ENCODE measurements at places on chromosomes 13 and 19.

GRCh38 chr19:13951799-13952153, 533 bp upstream of the DCAF15 start:
- DNase-seq = no peak

DNA sequence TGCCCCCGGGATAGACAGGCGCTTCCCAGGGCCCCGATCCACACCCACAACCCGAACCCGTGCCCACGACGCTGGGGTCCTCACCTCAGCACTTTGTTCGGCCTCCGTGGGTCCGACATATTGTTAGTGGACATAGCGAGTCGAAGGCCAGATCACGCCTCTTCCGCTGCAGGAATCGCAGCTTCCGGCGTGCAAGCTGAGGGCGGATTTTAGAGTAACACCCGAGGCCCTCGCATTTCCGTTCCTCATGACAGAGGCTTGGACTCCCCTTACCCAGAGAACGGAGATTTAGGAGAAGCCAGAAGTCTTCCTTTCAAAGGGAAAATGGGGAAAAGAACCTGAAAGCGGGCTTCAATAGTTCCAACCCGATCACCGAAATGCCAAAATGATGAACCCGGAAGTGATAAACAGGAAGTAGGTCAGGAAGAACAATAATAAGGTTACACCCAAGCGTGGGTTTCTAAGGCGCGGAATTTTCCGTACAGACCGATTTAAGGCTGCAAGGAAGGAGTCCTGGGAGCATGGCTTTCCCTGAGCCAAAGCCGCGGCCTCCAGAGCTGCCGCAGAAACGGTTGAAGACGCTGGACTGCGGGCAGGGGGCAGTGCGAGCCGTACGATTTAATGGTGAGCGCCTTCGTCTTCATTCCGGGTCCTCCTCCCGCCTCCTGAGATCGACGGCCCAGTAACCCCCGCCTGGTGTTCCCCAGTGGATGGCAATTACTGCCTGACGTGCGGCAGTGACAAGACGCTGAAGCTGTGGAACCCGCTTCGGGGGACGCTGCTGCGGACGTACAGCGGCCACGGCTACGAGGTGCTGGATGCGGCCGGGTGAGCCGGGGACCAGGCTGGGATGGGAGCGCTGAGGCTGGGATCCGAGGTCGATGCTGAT, 2.9 kb downstream of the WDR83 start:
- peak; percentile 47 for DNase-seq

- no peak for DNase-seq
Measured at GRCh38 chr19:19004144-19004543, 29.2 kb downstream of the SUGP2 start.

DNA sequence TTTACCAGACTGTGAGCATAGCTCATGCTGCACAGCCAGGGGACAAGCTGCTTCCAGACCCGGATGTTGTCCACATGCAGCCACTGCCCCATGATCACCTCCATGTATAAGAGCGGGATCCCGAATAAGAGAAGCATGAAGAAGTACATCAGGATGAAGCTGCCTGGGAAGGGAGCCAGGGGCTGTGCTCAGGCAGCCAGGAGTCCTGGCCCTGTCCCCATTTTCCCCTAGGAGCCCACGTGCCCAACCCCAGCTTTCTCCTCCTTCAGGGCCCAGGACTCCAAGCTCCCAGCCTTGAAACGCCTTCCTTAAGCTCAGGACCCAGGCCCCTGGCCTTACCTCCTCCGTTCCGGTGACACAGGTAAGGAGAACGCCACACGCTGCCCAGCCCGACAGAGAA, 69.3 kb downstream of the SLC6A16 start:
- DNase-seq = no peak

DNA sequence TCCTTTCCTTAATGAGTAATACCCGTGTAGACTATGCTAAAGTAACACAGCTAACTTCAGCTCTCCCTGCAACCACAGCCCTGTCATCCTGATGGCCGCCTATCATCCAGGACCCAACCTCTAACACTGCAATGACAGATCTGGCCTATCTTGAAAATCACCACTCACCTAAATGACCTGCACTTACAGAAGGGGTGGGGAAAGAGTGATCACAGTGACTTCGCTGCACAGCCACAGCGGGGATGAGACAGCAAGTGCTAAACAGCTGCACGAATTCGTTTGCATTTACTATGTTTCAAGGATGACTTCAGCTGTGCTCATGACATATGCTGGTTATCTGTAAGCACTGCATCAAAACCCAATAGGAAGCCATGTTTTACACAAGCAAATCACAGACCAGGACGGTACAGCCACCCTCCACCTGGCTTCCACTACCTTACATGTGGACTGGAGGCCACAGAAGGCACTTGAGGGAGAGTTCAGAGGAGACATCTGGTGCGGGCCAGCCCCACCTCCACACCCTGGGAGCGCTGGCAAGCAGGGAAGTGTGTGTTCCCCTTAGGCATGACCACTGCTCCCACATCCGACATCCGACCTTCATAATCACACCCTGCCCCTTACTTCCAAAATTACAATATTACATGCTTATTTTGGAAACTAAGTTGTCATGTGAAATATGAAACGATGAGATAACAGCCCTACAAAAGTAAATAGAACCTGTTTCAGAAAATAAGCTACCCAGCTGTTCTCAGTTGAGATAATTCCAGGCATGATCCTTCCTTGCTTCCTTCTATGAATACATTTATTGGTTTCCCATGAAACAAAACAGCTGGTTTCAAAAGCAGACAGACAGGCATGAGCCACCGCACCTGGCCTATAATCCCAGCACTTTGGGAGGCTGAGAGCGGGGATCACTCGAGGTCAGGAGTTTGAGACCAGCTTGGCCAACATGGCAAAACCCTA, 95.7 kb downstream of the STK24 start:
- no peak for DNase-seq

All from stimulated activated CD8-positive, alpha-beta memory T cell treated with anti-CD3 and anti-CD28 coated beads, Interleukin-4, amount 100 ng/mL, for 4 hours (primary cell).